Neural crest cell (in vitro differentiated cells): ENCODE measurements at places on chromosomes 1 and 21.

GRCh38 chr1:26359981-26360806 lies 6.3 kb upstream of the CRYBG2 start:
- DNase-seq, result peak; percentile 39

DNA sequence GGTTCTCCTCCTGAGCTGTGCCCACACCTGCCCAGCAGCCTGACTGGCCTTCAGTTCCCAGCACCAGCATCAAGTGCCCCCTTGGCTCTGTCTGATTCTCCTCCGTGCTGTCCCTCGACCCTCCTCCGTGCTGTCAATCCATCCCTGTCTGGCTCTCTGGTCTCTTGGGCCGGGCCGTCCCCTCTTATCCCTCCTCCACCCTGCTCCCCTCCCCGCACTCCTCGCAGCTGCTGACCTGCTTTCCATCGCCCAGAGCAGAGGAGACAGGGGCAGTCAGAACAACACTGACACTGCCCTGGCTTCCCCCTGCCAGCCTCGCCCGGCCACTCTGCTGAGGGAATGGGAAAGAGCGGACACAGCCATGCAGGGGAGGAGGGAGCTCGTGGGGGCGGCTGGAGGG lies 267.4 kb downstream of the CAMTA1 start:
- DNase-seq, result no peak

DNA sequence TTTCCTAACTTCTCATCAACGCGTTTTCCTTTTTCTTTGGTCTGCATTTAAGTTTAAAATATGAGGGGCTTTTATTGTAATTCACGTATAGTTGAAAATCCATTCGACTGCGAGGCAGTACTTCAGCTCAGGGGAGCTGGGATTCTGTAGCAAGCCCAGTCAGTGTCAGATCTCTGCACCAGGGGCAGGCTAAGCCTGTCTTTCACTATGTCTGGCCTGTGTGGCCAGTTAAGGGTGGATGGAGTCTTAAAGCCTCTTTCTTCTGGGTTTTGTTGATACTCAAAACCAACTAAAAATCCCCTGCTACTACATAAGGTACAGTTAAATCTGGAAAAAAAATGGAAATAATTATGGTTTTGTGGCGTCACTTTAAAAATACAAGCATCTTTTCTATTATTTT lies 124.7 kb downstream of the TYW3 start:
- DNase-seq, result no peak

GRCh38 chr1:35554266-35555211 lies 2.7 kb downstream of the KIAA0319L start:
- DNase-seq, result no peak

- DNase-seq, result no peak
Observed at GRCh38 chr21:36646011-36646410, 52.9 kb upstream of the SIM2 start.

DNA sequence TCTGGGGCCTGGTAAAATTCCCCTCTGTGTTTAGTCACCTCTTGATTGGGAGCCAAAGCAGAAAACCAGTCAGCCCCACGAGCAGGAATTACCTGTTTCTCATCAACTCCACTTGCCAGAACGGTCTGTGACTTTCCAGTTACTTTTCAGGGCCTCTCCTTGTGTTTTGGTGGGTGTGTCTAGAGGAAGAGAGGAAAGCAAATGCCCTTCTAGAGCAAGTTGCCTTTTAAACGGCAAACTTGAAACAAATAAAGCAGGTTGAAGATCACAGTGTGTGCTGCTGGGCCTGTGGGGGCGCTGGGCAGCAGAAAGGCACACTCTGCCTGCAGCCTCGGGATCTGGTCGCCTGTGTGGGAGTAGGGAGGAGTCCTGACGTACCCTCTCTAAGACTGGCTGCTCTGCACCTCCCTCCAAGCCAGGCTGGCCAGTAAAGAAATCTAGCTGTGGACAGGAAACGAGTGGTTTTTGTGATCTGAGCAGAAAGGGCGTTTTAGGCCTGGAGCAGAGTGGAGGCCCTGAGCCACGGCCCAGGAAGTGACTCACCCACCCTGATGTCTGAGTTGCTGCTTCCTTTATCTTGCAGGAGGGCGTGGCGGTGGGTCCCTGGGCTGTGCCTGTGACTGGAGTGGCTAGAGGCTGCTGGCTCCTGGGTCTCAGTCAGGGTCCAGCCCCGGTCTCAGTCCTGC lies 11.1 kb upstream of the S100A11 start:
- DNase-seq, result peak; percentile 68

DNA sequence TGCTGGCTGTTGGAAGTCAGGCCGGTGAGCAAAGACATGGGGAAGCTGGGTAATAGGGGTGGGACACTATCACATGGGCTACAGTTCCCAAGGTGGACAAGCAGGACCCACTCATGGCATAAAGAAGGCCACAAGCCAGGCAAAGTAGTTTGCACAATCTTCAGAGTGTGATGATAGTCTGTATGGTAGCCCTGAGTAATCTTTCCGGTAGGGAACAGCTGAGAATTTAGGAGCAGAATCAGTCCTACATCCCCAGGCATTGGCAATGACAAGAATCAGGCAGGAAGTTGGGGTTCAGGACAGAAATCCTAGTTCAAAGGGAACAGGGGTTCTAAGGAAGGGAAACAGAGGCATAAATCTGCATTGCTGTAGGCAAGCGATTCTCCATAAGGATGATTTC lies 23.9 kb upstream of the SPATA6 start:
- no peak for DNase-seq

DNA sequence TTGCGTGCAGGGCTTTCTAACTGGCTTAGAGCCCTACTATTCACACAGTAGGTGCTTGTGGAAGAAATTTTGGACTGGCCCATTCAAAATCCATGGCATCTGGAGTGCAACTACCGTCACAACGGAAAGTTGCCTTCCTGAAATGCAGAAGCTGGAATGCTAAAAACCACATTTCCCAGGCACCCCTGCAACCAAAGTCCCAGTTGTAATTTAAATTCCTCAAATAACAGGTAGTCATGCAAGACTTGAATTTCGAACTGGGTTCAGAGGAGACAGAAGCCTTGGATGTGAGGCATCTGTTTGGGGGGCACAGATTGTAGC lies 186.7 kb downstream of the TOMM20 start:
- no peak for DNase-seq

DNA sequence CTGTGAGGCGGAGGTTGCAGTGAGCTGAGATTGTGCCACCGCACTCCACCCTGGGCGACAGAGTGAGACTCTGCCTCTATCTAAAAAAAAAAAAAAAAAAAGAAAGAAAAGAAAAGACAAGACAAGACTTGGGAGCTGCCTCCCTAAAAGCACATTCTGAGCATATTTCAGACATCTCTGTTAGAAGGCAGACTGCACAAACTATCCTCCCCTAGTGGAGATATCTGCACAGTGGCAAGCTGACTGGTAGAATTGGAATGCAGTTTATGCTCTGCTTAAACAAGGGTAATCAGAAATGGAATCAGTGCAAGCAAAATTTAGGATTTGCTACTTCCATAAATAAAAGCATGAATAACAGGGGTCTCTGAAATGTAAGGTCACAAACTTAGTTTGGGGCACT lies 31.8 kb downstream of the GNG4 start:
- no peak for DNase-seq

GRCh38 chr1:244305776-244306341 lies 145.8 kb downstream of the ADSS2 start:
- no peak for DNase-seq

DNA sequence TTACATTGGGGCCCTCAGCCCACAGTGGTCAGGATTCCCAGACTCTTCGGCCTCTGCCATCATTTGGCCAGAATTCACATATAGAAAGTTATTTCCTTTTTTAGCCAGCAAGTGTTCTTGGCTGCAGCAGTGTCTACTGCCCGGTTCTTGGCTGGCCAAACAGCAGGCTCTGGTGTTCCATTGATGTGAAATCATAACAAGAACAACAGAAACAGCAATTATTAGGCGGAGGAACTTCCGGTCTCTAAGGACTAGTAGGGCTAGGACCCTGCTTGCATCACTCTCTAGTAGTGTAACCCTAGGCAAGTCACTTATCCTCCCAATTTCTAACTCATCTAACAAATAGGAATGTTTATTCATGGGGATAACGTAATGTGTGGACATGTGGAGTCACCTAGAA lies 8.7 kb upstream of the GJA5 start:
- no peak for DNase-seq

GRCh38 chr1:234243521-234244260 lies 129.6 kb upstream of the COA6 start:
- no peak for DNase-seq

GRCh38 chr21:32064281-32064910 lies 191.6 kb downstream of the HUNK start:
- no peak for DNase-seq

DNA sequence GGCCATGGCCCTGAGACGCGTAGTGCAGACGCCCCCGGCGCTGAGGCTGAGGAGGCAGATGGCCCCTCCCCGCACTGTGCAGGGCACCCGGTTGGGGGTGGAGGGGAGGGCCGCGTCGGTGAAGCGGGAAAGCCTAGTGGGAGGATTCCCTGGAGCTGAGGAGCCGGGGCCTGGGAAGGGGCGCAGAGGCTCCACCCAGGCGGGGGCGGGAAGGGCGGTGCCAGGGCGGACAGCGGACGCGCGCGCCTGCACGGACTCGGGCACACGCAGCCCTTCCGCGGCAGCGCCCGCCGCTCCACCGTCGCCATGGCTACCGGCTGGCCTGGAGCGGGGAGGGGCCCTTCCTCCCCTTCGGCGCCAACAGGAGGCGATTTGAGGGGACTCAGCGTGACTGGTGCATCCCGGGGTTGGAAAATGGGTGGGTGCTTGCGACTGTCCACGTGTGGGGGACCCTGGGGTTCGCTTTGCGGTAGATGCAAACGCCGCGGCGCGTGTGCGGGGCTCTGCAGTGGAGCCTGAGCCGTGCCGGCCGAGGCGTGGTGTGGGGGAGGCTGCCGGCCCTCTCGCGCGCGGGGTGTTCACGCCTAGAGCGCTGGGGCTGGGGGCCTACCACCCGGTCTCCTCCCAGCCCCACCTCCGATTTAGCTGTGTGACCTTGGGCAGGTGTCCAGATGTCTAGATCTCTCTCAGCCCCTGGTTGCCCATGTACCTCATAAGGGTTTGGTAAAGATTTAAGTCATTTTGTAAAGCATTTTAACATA lies 35.1 kb downstream of the PTPRF start:
- peak; percentile 61 for DNase-seq

DNA sequence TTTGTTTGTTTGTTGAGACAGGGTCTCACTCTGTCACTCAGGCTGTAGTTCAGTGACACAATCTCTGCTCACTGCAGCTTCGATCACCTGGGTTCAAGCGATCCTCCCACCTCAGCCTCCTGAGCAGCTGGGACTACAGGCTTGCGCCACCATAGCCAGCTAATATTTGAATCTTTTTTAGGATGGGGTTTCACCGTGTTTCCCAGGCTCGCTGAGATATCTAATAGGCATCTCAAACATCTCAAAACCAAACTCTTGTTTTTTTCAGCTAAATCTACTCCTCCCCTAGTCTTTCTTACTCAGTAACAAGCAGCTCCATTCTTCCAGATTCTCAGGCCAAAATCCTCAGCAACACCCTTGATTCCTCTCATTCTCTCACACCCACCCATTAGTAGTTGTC lies 22.0 kb upstream of the SRRM1 start:
- no peak for DNase-seq

- no peak for DNase-seq
Observed at GRCh38 chr1:219460081-219460895, 152.6 kb downstream of the ZC3H11B start.

GRCh38 chr1:185894791-185895190 lies 160.6 kb downstream of the HMCN1 start:
- DNase-seq, result no peak

GRCh38 chr1:110502402-110503151 lies 16.4 kb downstream of the KCNA10 start:
- DNase-seq, result no peak

DNA sequence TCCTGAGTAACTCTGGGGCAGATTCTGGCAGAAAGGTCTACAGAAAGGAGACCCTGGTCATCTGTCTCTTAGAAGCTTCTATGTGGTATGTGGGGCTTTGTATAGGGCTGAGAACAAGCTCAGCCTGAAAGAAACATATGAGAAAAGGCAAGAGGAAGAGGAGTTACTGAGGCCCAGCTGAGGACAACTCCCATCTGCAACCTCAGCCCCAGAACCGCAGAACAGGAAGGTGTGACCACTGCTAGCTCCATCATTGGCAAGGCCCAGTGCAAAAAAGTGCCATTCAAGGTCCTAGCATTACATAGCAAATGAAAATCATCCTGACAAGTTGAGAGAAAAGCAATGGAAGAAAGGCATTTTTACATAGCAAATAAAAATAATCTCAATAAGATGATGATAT lies 503.8 kb downstream of the NPHP4 start:
- DNase-seq, result no peak

DNA sequence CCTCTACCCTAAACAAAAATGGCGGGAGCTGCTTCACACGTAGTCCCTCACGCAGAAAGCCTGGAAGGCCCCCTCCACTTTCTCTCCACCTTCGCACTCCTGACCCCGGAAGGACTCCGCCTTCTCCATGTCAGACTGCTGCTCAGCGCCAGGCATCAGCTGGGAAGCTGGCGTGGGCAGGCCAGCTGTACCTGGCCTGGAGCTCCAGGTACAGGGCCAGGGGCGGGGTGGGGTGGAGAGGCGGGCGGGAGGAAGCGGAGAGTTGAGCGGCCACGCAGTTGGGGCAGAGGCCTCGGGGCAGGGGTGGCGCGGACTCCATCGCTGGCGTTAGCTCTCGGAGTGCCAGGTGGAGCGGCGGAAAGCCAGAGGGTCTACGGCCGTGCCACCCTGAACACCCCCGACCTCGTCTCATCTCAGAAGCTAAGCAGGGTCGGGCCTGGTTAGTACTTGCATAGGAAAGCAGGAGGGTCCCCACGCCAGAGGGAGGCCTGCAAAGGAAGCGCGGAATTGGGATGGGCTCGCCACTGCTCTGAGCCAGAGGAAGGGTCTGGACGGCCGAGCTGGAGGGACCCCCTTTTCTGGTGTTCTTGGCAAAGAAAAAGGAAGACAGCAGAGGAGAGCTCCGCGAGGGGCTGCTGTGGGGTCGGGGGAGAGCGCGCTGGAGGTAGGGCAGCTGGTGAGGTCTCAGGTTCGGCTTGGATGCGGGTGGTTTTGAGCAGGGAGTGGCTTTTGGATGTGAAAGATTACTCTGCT lies at the start of gene MIGA1:
Gene MIGA1, plus strand, starts transcription at position 121 of the 753 bp plus-strand sequence. CDS start 3,604 bp downstream, outside the sequence.
- peak; percentile 72 for DNase-seq

DNA sequence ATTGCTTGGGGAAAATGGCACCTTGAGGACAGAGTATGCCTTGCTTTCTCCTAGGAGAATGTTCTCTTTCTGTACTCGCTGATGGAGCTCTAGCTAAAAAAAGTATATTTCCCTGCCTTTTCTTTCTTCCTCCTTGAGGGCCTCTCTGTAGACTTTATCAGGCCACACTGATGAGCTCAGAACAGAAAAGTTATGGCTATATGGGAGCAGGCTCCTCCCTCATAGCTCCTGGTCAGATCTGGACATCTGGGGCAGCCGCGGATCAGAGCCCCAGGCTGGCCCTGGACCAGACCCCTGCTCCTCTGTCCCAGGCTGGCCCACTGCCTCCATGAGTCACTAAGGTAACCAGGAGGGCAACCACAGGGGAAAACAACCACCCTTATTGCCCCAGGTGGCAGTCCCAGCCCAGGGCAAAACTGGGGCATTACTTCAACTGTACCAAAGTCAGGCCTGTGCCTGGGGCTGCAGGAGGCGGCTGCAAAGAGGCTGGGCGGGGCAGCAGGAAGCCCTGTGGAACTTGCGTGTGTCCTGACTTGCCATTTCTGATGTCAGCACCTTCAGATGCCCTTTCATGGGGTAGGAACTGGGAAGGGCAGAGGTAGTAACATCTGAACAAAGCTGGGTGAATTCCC lies 26.3 kb upstream of the ZNF648 start:
- DNase-seq, result no peak
